NB4 (cell line): ENCODE measurements at places on chromosomes 13 and 19.

DNA sequence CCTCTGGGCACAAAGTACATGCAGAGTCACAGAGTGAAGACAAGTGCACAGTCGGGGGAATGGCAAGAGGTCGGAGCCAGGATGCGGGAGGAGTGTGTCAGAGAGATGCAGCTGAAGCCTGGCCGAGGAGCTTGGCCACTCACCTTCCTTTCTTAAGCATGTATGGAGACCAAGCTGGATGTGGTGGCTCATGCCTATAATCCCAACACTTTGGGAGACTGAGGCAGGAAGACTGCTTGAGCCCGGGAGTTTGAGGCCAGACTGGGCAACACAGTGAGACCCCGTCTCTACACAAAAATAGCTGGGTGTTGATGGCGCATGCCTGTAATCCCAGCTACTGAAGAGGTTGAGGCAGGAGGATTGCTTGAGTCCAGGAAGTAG lies 67.0 kb downstream of the LATS2 start:
- DNase-seq: no peak

DNA sequence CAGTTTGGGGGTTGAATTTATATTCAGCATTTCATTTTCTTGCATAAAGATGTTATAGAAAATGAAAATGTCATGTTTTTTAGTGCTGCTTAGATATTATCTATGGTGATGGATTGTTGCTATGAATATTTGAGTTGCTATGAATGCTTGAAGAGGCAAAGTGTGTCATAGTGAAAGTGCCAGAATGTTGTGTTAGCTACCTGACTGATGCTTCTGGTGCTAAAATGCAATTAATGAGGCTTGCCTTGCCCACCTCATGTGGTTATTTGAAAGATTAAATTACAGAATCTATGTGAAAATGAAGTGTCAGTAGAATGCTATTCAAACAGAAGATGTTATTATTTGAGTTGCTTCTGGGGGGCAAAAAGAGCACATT lies 62.7 kb upstream of the MYCBP2 start:
- no peak for DNase-seq

DNA sequence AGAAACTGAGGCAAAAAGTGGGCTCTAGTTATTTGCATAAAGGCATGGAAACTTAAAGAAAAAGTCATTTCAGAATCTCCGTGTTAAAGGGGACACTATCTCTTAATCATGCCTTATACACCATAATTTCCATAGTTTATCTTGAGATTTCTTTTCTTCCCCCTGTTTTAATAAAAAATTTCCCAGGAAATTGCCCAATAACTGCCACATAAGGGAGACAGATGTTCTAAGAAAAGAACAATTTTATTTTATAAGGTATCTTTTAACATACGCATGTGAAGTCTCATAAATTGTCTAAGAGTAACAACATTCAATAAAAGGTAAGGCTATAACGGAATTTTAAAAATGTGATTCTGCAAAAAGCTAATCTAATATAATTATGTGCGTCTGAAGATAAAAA lies 371.3 kb downstream of the IRS2 start:
- no peak for DNase-seq

- DNase-seq: no peak
Observed at GRCh38 chr19:6333439-6333838, at the start of gene ACER1. ACER1 (minus strand) TSS chr19:6333612; CDS start chr19:6333551, 61 bp downstream.

- peak; percentile 85 for DNase-seq
Observed at GRCh38 chr13:30739761-30740642, 4.7 kb downstream of the ALOX5AP start.

- DNase-seq: no peak
Observed at GRCh38 chr13:97875911-97876310, 77.6 kb upstream of the IPO5 start.

- DNase-seq: no peak
Observed at GRCh38 chr19:40174092-40174491, 17.1 kb upstream of the MAP3K10 start.

GRCh38 chr13:111551204-111551820 lies 230.9 kb downstream of the TEX29 start:
- no peak for DNase-seq

DNA sequence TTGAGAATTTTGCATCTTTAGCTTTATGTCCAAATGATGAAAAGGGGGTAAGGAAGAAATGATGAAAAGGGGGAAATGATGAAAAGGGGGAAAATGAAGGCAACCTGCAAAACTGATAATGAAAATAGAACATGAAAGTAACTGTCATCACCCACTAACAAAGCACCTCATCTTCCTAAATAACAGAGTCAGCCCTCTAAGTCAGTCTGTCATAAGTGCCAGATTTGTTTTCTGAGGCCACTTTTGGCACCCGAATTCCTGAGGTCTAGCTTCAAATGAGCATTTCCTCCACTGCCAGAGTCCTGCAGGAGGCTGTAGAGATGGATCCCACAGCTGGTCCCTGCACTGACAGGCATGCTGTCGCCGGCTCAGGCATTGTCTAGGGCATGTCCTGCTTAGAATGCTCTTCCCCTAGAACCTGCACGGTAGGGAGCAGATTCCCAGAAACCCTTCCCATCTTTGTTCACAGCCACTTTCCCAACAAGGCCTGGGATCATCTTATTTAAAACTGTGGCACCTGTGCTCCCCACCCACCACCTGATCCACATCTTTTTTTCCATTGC lies 25.3 kb downstream of the RAP2A start:
- DNase-seq: no peak

- DNase-seq: no peak
Observed at GRCh38 chr13:100809856-100810255, 135.3 kb upstream of the TMTC4 start.

DNA sequence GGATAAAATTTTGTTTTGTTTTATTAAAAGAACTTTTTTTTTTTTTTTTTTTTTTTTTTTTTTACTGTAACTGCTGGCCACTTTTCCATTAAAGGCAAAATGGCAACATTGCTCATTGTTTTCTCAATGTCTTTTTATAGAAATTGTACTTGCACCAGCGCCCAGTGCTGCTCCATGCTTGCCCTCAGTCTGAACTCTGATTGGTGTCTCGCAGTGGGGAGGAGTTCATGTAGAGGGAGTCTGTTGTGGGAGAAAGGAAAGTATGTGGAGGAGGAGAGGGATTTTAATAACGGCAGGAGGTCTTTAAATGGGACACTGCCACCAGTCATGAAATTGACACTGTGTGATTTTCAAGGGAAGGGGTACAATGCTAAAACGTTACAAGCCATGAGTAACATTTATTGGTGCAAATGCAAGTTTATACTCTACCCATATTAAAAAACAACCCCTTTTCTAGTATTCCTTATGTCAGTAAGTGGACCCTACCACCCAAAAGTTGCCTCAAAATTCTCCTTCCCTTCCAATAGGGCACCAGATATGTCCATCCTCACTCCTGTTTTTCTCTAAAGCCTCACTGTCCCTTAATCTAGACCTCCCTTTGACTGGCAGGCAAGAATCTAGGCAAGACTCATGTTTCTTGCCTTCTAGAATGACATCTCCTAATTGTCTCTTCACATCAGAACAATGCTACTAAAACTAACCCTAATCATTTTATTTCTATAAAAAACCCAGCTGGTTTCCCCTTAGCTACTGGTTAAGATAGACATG lies 3.2 kb downstream of the RASL11A start:
- DNase-seq: no peak

DNA sequence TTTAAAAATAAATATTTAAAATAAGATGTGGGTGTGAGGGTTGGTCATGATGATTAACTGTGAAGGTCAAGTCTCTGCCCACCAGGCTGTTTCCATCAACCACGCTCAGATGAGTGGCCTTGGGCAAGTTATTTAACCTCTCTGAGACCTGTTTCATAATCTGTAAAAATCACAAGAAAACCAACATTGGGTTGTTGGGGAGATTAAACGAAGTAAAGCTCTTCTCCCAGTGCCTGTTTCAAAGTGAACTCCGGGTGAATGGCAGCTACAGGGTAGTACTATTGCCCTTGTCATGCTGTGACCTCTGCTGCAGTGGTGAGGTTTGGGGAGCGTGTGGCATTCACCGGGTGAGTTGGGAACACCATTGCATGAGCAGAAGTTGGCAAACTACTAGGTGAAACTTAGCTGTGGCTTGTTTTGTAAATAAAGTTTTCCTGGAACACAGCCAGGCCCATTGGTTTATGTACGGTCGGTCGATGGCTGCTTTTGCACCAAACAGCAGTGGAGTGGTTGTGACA lies 153.2 kb downstream of the USP12 start:
- no peak for DNase-seq

- DNase-seq: peak; percentile 89
Observed at GRCh38 chr13:32019612-32020233, 11.9 kb upstream of the FRY start.

- no peak for DNase-seq
Observed at GRCh38 chr13:43558326-43558725, 228.4 kb downstream of the ENOX1 start.

DNA sequence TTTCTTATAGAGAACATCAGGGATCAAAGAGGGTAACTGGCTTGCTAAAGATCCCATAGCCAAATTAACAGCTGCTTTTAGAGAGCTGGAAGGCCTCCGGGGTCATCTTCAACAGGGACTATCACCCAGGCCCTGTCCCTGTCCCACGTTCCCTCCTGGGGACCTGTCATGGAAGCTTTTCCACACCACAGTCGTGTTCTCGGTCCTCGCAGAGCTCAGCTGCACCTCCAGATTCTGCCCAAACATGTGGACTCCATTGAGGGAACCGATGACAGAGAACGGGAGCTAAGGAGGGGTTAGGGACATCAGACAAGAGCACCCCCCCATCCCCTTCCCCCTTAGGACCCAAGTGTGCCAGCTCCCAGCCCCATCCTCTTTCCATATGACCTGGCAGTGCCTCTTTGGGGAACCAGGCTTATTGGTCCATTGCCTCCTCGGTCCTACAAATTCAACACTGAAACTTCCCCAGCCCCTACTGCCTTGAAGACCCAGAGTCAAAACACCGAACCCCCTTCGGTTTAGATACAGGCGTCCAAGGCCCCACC lies 568 bp downstream of the FUZ start:
- DNase-seq: no peak

DNA sequence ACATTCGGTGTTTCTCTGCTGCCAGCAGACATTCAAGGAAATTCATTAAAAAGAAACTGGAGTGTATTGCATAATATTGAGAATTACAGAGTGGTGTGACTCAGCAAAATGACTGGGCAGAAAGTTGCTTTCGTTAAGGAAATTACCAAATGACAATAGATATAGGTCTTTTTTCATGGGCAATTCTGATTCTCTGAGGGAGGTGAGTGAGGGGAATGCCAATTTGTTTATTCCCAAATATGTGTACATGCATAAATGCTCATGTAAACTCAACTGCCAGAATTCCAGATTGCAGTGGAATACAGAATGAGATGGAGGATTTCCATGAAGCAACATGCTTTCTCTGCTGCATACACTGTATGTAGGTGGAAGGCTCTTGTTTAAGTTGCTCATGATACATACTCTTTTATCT lies 1730.1 kb downstream of the SLITRK5 start:
- DNase-seq: peak; percentile 76
